CD14-positive monocyte (primary cell): ENCODE measurements at places on chromosomes 16 and 17.

DNA sequence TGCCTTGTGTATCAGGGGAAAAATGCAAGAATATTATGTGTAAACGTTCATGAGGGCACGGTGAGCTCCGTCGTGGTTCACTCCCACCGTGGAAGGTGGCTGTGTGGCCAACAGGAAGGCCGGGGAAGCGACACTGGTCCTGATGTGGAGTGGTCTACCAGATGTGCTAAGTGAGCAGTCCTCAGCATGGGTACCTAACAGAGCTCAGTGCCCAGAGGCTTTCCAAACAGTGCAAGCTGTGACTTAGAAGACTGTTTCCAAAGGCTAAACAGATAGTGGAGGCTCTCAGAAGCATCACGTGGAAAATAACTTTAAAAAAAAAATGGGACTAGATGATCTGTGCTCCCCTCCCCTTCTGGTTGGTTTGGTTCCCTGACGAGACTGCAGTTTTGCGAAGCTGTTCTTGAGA, 199.3 kb upstream of the CHMP6 start:
- no peak for DNase-seq

- DNase-seq = no peak
These were observed 828.9 kb downstream of the CDH11 start for GRCh38 chr16:64292953-64293352.

GRCh38 chr16:88389191-88389590, 6.4 kb downstream of the ZNF469 start:
- no peak for DNase-seq

GRCh38 chr17:27531469-27531961, 75.3 kb downstream of the KSR1 start:
- DNase-seq = peak; percentile 58

DNA sequence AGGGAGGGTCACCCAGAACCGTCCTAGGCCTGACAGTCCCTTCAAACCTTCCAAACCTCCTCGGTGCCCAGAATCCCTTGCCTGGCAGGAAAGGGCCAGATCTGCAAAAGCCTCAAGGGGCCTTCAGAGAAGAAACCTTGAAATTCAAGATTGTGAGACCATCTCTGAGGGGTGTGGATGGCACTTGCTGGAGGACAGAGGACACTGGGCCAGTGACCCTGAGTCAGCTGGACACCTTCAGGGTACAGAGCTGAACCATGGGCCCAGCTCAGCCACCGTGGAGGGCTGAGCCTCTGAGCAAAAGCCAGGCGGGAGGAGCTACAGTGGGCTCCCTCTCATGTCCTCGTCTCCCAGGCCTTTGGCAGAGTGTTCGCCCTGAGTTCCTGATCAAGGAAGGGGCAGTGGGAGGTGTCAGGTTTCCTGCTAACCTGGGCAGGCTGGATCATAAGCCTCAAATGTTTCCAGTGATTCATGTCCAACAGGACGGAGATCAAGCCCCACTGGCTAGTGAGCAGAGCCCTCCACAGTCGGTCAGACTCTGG, 3.0 kb downstream of the PDILT start:
- DNase-seq = no peak

GRCh38 chr16:83238949-83239691, 568.7 kb upstream of the HSBP1 start:
- DNase-seq = no peak

DNA sequence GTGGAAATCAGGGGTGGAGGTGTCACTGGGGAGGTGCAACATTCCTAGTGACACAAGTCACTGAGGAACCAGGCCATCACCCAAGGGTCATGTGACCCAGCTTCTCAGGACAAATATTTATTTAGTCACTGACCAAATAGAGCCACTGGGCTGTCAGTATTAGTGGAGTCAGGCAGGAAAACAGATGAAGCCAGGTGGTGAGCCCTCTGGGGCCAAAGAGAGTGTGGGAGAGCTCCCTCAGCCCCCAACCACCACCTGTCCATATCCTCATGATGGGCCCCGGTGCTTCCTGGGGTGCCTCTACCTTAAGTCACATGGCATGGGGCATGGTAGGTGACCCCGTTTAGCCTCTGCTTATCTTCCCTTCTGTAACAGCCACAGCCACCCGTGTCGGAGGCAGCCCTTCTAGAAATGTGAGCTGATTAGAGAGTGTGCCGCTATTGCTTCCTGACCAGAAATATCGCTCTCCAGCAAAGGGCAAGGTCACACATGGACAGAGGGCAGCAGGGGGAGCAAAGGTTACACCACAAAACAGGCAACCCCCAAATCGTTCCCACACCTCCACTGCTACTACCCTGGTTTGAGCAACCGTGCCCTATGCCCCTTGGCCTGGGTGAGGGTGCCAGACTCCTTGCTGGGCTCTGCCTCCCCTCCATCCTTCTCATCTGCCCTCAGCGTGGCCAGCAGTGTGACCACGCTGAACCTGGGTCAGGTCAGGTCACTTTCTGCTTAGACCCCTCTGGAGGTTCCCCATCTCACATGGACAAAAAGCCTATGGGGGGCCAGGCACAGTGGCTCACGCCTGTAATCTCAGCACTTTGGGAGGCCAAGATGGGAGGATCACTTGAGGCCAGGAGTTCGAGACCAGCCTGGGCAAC, 8.6 kb upstream of the AKTIP start:
- no peak for DNase-seq

GRCh38 chr17:44830359-44831288, 537 bp upstream of the GJC1 start:
- DNase-seq = no peak

GRCh38 chr16:59260892-59261291, 526.8 kb upstream of the GOT2 start:
- DNase-seq = peak; percentile 17

DNA sequence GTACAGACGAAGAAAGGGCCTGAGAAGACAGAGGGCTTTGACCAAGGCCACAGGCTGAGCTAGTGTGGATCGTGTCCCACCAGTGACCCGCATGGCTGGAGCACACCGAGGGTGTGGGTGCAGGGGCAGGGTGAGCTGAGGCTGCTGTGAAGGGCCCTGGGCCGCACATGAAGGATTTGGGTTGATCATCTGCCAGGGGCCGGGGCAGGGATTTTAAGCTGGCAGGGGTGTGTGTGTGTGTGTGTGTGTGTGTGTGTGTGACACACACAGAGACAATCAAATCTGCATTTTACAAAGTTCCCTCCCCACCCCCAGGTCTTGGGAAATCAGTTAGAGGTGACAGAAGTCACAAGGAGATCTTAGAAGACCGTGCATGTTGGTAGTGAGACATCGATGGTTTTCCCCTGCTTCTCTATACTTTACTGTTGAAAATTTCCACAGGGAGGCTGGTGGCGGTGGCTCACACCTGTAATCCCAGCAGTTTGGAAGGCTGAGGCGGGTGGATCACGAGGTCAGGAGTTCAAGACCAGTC, 65.2 kb downstream of the SRCIN1 start:
- DNase-seq = no peak

DNA sequence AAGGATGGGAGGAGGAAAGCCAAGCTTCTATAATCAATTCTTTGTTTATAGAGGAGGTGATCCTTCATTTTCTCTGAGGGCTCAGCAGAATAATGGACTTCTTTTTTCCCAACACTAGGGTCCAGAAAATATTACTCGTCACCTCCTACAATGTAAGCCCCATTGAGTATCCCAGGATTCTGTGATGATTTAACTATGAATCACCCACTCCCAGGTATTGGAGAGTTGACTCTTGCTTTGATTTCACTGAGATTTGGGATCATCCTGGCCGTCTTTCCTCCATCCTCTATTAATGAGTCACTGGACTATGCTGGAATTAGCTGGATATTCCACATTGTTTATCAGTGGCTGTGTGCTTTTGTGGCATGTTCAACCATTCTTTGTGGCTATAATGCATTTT, 452.0 kb downstream of the NPIPA7 start:
- no peak for DNase-seq

DNA sequence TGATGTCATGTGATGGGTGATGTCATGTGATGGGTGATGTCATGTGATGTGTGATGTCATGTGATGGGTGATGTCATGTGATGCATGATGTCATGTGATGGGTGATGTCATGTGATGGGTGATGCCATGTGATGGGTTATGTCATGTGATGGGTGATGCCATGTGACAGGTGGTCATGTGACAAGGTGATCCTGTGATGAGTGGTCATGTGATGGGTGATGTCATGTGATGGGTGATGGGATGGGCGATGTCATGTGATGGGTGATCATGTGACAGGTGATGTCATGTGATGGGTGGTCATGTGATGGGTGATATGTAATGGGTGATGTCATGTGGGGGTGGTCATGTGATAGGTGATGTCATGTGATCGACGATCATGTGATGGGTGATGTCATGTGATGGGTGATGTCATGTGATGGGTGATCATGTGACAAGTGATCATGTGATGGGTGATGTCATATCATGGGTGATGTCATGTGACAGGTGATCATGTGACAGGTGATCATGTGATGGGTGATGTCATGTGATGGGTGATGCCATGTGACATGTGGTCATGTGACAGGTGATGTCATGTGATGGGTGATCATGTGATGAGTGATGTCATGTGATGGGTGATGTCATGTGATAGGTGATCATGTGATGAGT, 17.2 kb downstream of the CD300LB start:
- peak; percentile 84 for DNase-seq

DNA sequence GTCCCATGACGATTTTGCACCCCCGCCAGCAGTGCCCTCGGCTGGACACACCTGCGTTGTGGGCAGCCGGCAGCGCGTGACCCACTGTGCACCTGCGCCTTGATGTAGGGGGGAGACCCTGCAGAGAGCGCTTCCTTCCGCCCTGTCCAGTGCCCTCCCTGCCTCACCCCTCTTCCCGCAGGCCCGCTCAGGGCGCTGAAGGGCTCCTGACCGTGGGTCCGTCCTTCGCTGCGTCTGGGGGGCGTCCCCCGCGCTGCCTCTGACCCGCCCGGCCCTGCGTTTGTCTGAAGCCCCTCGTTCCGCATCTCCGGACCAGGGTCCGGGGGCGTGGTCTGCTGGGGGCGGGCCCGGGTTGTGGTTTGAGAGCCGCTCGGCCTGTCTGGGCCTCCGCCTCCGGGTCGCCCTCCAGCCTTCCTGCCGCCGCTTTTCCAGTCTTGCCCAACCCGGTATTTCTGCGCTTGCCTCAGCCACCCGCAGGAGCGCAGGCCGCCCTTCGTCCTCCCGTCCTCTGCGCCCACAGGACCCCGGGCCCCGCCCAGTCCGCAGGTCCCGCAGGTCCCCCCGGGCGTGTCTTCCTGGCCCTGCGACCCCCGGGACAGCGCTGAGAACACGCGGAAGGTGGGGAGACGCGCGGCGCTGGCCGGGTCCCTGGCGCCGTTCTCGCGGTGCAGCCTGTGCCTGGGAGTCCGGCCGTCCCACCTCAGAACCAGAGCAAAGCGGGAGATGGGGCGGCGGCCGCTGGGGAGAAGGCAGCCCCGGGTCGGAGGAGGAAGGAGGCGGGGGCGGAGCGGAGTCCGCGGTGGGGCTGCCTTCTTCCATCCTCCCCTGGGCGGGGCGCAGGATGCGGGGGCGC, 4.0 kb upstream of the IL17C start:
- peak; percentile 58 for DNase-seq

DNA sequence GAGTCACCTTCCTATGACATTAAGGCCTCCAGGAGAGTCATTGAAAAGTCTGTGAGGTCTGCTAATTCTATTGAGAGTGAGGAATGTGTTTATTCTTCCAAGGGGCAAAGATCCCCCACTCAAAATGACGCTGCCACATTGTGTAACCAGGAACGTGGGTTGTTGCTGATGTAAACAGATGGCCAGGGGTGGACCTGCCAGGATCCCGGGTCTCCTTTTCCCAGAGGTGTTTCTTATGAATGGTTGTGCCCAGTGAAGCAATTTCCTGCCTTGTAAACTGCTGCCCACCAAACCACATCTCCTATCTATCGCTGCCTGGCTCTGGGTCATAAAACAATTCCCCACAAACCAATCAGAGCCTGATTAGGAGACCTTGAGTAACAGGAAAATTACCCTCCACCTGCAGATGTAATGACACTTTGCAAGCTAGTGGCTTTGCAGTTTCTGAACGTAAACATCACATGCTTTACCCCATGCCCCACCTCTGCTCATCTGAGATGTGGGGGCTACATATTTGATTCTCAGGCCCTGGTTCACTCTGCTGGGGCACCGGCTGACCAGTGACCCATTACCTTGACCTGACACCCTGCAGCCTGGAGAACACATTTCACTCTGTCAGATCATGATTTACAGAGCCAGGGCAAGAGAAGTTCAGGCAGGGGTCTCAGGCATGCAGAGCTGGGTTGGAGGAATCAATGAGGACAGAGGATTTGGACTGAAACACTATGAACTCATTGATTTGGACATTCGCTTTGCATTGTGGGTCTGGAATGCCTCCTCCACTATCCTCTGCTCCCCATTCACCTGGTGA, 33.1 kb upstream of the DDX52 start:
- DNase-seq = no peak

DNA sequence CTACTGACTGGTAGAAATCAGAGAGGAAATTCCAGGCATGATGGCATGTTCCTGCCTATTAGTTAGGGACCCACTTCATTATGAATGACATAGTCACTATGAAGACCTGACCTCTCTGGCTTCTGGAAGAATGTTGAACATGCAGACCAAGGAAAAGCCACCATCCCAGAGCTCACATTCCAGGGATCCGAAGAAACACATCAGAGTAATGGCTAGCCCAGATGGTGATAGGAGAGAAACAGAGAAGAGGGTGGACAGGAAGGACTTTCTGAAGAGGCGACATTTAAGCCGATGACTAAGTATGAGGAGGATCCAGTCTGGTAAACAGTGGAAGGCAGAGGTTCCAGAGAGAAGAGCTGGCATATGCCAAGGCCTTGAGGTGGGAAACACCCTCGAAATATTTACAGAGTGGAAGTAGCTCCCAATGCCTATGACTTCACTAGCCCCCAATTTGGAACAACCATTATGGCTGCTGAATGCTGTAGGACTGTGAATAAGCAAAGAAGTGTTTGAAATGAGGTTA, 216.2 kb downstream of the RBFOX1 start:
- no peak for DNase-seq

DNA sequence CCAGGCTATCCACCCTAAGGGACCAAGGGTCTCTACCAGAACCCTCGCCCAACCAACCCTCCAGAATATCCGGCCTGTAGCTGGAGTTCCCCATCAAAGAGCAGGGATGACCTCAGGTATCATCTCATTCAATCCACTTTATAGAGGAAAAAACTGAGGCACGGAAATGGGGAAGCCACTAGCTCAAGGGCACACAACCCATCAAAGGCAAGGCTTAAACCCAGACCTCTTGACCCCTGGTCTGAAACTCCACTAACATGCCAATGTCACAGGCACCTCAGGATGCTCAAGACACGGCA, 1.6 kb downstream of the TBC1D10B start:
- DNase-seq = no peak

- no peak for DNase-seq
These were observed 668.9 kb downstream of the MAF start for GRCh38 chr16:78931678-78932077.

DNA sequence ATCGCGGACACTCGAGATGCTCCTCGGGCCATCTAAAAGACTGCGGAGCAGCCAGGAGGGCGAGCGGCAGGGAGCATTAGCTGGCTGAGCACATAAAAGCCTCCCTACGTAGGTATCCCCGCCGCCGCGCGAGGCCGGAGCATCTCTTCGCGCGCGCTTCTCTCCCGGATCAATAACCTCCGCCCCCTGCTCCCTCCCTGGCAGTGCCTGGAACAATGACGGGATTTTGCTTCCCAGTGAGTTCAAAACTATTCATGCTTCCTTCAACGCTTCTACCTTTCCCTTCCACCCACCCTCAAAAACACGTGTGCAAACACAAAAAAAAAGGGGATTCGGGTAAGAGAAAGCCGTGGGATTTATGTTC, 984 bp downstream of the CENPV start:
- DNase-seq = no peak

- peak; percentile 38 for DNase-seq
These were observed 5.0 kb downstream of the SOST start for GRCh38 chr17:43753493-43754129.
